ENCODE measurements at places on chromosomes 16 and 17.

GRCh38 chr16:273547-274421, 2.0 kb downstream of the RGS11 start:
- DNase-seq, result no peak

GRCh38 chr16:22053921-22054341, 38.4 kb upstream of the VWA3A start:
- no peak for DNase-seq

DNA sequence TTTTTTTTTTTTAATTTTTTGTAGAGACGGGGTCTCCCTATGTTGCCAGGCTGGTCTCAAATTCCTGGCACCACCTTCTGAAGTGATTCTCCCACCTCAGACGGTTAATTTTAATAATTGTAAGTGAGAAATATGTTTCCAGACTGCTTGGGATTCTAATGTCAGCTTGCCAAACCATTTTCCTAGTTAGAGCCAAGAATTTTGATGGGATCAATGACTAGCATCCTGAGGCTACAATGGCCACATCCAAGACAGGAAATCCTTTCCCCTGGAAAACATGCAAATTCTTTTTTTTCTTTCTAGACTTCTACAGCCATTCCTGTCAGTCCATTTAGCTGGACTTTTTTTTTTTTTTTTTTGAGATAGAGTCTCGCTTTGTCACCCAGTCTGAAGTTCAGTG, 32.6 kb downstream of the IGF2BP1 start:
- no peak for DNase-seq

DNA sequence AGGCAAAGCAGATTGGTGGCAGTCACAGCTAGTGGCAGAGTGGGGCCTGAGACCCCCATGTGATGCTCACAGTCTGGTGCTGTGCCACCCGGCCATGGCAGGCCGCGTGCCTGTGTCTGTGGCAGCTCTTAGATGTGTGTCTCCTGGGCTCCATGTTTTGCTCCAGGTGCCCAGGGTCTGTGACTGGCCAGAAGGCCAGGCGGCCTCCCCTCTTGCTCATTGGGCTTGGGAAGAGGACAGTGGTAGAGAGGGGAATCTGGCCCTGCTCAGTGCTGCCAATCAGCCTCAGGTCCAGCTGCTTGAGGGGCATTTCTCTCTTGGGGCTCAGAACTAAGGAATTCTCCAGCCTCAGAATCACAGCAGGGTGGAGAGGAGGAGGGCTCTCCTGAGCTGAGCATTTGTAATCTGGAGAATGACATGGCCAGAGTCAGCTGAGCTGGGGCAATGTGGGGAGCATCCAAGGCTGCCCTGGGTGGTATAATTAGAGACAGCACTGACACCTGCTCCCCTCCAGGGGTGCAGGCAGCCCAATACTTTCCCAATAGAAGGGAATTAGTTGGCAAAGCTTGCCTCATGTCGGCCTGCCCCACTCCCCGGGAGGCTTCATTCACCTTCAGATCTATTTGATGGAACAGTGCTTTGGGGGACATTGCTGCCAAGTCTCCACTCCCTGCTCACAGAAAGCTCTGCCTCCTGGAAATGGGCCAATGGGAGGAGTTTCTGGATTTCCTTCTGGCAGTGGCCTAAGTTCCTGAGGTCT, 2.7 kb upstream of the LASP1NB start:
- DNase-seq, result no peak

- no peak for DNase-seq
Measured at GRCh38 chr16:9908613-9909012, 273.6 kb downstream of the GRIN2A start.

DNA sequence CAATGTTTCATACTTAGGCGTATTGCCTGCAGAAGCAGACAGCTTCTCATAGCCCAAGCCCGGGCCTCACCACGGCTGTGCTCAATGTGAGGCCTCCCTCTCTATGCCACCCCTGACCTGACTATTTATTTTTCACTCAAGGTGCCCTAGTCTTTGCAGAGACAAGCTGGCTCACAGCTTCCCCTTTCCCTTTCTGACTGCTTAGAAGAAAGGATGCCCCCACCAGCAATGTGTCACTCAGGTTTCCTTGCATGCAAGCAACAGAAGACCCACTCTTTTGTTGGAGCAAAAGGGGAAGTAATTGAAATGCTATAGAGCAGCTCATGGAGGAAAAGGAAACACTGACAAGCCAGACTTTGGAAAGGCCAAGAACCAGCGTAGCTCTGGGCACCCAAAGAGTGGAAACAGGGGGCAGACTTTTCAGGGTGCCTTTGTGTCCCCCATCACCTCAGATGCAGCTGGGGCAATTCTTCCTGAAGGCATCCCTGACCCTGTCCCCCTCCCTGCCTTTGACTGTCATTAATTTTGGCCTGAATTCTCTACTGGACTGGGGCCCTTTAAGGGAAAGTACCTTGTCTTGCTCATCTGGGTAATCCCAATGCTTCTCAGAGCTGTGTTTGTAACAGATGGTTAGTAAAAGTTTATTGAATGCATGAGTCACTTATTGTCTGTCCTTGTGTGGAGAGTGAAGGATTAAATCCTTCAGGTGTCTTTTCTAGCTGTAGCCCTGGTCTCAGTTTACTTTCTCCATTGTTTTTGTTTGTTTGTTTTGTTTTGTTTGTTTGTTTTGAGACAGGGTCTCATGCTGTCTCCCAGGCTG, 17.8 kb downstream of the RGS9 start:
- DNase-seq, result no peak

- DNase-seq, result no peak
Measured at GRCh38 chr16:50271148-50272041, 5.0 kb downstream of the ADCY7 start.

GRCh38 chr17:68334393-68334792, 43.1 kb downstream of the ARSG start:
- DNase-seq, result no peak

DNA sequence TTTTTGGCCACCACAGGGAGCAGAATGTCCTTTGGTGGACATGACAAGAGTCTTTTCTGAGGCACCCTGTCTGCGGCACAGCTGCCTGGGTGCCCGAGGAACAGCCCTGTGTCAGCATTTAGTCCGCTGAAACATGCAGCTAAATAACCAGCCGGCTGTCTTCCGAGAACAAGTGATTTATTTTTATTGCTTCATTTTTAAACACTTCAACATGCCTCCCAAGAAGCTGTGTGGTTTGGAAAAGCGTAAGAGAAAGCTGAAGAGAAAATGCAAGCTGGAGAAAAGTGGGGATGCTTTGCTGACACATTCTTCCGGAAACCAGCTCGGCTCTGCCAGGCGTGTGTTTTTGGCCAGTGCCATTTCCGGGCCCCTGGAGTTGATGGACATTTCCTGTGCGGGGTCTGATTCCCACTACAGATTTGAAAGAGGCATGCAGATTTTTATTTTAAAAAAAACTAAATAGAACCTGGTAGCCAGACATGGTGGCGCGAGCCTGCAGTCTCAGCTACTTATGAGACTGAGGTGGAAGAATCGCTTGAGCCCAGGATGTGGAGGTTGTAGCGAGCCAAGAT, 94.7 kb downstream of the SEC14L1 start:
- no peak for DNase-seq

DNA sequence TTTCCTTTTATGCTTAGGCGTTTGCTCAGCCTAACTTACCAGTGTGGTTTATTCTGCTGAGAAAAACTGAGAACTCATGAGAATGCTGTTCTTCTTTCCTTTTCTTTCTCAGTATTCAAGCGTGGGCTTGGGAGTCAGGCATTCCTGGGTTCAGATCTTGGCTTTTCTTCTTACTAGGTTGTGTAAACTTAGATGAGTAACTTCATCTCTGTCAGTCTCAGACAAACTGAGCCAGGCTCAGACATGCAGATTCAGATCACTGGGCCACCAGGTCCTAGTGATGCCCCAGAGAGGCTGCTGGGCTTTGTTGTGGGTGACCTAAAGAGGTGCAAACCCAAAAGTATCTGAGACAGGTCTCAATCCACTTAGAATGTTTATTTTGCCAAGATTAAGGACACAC, 95.8 kb upstream of the MPHOSPH6 start:
- DNase-seq, result no peak
